ENCODE measurements at places on chromosomes 3 and 15.

DNA sequence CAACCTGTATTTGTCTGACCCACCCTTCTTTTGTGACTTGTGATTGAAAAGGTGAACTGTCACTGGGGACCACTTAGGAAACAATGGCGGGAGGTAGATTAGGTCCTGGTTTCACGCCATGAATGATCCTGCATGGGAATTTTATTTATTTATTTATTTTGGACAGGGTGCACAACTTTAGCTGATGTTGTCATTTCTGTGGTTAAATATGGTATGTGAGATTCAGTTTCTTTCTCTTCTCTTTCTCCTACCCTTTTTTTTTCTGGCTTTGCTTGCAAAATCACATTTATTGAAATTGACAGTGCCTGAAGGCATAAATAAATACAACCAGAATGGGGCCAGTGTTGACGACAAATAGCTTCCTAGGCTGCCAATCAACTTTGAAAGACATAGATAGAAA lies 18.0 kb upstream of the HTR3E start:
- DNase-seq: no peak

DNA sequence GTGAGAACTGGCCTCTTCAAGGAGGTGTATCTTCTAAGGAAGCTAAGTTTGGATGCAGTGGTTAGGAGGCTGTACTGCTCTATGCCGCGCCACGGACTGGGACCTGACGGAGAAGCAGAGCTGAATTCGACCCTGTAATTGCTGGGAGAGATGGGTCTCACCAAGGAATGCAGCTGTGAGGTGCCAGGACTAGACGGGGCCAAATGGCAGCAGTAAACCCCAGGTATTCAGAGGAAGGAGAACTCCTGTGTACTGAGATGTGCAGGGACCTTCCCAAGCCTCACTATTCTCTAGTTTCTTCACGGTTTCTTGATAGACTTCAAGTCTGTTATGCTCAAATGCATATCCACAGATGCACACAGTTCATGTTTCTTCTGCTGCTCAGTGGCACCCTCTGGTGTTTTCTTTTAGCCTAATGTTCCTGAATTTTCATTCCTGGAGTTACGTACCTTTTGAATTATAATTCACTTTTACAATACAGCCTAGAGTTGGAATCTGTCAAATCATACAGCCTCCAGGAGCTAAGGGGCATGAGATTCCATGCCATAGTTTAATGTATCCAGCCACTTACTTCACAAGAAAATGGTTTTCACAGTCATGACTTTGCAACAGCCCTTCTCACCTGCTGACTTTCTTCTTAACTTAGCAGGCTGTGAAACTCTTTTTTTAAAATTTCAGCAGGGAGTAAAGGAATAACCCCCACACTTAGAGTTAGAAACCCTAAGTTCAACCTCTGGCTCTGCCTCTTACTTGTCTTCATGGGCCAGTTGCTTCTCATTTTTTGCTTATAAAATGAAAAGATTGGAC lies 61.8 kb downstream of the GLDN start:
- no peak for DNase-seq

DNA sequence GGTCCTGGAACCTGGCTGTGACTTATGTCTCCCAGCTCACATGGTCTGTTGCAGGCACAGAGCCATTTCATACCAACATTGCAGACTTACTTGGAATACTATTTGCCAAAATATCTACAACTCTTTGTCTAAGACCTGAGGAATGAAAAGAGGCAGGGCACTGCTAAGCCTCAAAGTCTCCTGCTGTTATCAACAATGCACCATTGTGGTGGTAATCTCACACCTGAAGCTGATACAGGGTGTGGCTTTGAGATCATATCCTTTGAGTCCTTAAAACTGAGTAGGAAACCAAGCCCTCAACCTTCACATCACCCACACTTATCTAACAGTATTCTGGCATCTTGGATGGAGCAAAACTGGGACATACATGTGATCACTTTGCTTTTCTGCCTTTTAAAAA lies 782.0 kb downstream of the EPHA3 start:
- no peak for DNase-seq

DNA sequence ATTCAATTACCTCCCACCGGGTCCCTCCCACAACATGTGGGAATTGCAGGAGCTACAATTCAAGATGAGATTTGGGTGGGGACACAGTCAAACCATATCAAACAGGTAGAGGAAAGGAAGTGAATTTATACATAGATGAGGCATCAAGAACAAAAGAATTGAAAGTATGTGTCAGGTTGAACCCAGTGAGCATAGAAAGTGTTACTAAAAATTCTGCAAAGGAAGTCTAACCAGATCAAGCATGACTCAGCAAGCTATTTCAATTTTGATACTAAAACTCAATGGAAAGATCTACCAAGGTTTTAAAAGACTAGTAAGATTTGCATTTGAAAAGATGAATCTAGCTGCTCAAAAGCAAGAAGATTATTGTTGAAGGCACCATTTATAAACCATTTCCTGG lies 323.0 kb downstream of the ROBO2 start:
- no peak for DNase-seq

DNA sequence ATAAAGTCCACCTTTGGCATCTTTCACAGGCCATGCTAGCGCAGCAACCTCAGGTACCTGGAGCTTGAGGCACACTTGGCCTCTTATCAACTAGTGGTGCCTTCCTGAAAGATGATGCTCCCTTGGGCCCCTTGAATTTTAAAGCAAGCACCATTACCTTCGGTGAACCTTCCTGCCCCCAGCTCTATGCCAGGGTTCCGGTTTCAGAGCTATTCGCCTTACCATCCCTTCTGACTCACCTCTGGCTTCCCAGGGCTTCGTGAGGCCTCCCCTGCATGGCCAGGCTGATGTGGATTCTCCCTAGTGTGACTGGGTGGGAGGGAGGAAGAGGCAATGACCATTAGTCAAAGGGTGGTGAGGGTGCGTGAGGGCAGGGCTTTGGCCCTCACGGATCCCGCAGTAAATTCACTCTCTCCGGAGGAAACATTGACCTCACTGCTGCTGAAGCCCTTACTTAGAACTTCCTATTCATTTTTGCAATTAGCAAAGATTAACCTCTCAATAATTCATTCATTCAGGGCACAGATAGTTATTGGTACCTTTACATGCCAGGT lies 16.3 kb downstream of the BHLHE40 start:
- DNase-seq: no peak

- DNase-seq: no peak
These were observed 56.0 kb downstream of the KAT2B start for GRCh38 chr3:20096135-20096685.

DNA sequence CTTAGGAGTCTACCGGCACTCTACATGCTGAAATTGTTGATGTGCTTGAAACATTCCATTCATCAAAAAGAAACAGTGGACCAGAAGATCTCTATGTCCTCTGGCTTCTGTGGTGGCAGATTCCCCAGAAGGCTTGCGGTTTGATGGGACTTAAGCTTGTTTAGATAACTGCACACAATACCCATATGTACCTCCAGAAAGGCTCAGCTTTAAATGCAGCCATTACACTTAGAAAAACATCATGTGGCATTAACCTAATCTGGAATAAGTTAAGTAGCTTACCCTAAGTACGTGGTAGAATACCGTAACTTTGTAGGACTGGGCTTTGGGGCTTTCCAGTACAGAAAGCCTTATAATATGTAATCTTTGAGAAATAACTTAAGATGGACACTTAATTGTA lies 187.3 kb downstream of the RBMS3 start:
- no peak for DNase-seq

DNA sequence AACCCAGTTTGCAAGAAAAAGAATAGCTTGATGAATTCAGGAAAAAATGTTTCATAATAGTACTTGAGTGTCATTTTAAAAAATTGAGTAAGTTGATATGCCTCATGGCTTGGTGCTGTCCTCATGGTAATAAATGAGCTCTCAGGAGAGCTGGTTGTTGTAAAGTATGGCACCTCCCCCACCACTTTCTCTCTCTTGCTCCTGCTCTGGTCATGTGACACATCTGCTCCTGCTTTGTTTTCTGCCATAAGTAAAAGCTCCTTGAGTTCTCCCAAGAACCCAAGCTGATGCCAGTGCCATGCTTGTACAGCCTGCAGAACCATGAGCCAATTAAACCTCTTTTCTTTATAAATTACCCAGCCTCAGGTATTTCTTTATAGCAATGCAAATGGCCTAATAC lies 108.8 kb upstream of the CRBN start:
- no peak for DNase-seq

Measured in stimulated activated CD4-positive, alpha-beta T cell treated with anti-CD3 and anti-CD28 coated beads, Interleukin-1b, Interleukin-23, amount 100 ng/mL, for 48 hours (primary cell).